Adrenal gland (tissue), 19 donors: ENCODE measurements at places on chromosomes 12 and 14. TPM values are rescaled to one million over a fixed set of nuclear protein-coding genes. Genes with fewer than 3 reads are reported as not detected.

- DNase-seq: no peak
Observed at GRCh38 chr12:75157385-75157784, 52.3 kb downstream of the KCNC2 start.

DNA sequence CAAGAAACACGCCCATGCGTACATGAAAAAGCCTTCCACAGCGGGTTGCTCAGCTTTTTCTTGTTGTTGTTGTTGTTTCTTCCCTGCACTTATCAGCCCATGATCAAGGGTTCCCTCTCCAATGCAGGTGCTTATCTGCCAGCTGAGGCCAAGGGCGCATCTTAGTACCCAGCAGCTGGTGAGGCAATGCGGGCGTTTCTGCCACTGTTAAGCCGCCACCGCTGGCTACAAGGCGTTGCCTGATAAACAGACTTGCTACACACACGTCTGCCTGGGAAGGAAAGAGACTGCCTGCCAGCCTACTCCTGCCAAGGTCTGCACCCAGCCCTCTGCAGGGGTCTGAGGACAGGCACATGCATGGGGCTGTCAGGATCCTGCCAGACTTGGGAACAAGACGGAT is 345.9 kb downstream of the BCL11B start:
- DNase-seq: no peak

DNA sequence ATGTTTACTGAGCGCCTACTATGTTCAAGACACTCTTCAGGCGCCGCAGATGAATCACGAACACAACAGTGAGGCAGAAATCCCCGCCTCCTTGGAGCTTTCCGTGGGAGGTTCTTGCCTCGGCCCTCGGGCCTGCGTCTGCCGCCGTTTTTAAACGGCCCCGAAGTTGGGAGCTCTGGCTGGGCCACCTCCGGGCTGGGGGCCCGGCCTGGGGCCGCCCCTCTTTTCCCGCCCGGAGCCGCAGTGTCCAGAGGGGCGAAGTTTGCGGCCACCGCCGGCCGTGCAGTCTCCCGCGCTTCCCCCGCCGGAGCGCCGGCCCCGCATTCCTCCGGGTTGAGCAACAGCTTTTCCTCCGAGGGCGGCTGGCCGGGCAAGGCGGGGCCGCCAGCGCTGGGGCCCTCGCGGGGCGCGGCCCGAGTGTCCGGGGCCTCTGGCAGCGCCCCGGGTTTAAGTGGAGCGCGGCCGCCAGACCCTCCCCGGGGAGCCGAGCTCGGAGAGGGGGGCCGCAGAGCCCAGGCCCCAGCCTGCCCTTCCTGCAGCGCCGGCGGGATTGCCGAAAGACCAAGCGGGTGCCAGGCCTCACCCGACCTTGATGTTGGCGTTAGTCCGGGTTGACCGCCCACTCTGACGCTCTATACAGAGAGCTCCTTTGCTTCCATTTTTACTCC is 18.7 kb upstream of the CTDSP2 start:
- peak; percentile 83 for DNase-seq

PMCH gene
- not detected for total RNA-seq

DNA sequence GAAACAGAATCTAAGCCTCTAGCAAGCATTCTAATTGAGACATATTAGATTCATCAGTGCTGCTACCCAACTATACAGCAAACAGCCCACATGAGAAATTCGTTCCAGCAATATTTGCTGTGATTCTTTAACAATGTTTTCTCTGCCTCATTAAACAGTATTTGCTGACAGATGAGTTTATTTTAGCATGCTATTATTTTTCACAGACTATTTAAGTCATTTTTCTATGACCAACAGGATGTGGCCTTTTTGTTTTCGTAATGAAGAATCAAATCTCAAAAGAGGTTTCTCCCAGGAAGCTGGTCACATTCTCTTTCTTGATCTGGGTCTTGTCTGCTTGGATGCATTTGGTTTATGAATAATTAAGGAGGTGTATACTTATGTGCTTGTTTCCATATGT is 23.2 kb upstream of the SERPINA12 start:
- no peak for DNase-seq

GRCh38 chr12:6927379-6928021 is at the start of gene ATN1:
TSS of gene ATN1 (plus strand) at chr12:6927959. CDS start at chr12:6934002, 6,043 bp downstream.
- DNase-seq: peak; percentile 89

DNA sequence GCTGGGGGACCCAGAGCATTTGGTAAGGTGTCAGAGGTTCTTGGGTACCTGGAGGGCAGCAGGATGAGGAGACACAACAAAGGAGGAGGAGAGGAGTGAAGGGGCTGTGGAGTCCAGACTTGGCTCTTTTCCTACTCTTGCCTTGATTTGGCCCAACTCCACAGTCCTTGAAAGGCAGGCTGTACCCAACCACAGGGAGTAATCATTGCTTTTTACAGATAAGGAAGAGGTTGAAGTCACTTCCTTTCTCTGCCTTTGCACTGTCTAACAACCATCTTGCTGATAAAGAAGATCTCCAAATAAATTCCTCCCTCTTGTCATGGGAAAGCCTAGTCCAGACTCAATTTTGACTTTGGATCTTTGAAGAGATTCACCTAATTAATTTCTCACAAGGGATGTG is 226.8 kb upstream of the HMGA2 start:
- no peak for DNase-seq

DNA sequence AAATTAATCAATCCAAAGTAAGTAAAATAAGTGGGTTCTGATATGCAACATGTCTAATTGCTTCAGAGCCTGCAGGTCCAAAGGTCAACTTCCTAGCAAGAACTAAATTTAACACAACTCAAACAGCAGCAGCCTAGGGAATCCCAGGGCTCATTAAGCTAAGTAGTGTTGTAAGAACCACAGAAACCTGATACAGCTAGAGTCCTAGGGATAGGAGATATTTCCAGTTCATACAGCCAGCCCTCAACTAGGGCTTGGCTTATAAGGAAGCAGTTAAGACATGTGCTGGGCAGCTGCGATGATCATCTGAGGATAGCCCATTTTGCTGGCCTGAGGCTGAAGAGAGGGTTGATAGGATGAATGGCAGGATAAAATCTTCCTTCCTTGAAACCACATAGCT is at the start of gene OR4Q3:
OR4Q3 (plus strand) TSS at position 316 of the 400 bp plus-strand sequence.
- DNase-seq: no peak

- no peak for DNase-seq
Observed at GRCh38 chr12:104485651-104486362, 29.1 kb downstream of the CHST11 start.
